Progenitor cell of endocrine pancreas (in vitro differentiated cells): ENCODE measurements at places on chromosomes 7 and 10.

DNA sequence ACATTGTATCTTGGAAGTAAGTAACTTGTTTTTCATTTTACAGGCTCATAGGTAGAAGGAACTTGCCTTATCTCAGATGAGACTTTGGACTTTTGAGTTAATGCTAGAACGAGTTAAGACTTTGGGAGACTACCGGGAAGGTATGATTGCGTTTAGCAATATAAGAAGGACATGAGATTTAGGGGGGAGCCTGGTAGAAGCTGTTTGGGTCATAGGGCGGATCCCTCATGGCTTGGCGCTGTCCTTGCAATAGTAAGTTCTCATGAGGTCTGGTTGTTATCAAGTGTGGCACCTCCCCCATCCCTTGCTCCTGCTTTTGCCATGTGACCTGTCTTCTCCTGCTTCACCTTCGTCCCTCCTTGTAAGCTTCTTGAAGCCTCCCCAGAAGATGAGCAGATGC lies 110.3 kb downstream of the MKX start:
- no peak overlapping the region for H3K4me3 ChIP-seq
- no peak overlapping the region for H3K27ac ChIP-seq
- no peak for DNase-seq
- peaks cover 3% of the 10 kb centered on the region for H3K27me3 ChIP-seq

DNA sequence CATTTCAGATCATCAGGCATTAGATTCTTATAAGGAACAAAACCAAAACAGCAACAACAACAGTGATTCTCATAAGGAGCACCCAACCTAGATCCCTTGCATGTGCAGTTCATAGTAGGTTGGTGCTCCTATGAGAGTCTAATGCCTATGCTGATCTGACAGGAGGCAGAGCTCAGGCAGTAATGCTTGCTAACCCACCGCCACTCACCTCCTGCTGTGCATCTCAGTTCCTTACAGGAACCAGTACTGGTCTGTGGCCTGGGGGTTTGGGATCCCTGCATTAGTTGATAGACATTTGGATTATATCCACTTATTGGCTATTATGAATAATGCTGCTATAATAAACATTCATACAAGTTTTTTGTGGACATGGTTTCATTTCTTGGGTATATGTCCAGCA lies 14.0 kb downstream of the MKLN1 start:
- no peak overlapping the region for H3K4me3 ChIP-seq
- H3K27ac ChIP-seq: no peak overlapping the region
- DNase-seq: no peak
- H3K27me3 ChIP-seq: no peaks in the 10 kb centered on the region

DNA sequence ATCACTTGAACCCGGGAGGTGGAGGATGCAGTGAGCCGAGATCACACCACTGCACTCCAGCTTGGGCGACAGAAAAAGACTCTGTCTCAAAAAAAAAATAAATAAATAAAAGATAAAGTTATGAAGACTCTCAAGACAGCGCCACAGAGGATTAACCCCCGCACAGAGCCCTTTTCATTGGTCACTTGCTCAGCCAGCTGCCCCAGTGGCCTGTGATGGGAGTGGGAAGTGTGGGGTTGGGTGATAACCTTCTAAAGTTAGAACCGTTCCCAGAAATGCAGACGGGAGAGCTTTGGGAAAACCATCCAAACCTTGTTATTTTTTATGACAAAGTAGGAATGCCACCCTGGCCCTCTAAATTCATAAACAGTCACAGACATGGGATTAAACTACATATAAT lies 57.4 kb downstream of the PARP12 start:
- no peaks in the 10 kb centered on the region for H3K36me3 ChIP-seq
- H3K27me3 ChIP-seq: peaks cover 15% of the 10 kb centered on the region
- no peak overlapping the region for H3K27ac ChIP-seq
- H3K4me3 ChIP-seq: no peak overlapping the region
- peaks cover 3% of the 10 kb centered on the region for H3K4me1 ChIP-seq

DNA sequence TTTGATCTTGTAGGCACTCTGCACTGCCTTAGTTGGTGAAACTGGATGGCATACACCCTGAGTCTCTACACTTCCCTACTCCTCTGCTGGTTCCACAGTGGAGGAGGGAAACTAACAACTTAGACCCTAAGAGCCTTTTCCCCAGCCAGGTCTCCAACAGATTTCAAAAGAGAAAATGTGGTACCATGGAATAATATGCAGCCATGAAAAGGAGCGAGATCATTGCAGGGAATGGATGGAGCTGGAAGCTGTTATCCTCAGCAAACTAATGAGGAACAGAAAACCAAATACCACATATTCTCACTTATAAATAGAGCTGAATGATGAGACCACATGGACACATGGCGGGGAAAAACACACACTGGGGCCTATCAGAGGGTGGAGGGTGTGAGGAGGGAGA lies 36.3 kb upstream of the CCDC3 start:
- no peaks in the 10 kb centered on the region for H3K36me3 ChIP-seq

- H3K27me3 ChIP-seq: no peaks in the 10 kb centered on the region
- peak; percentile 12 for DNase-seq
- peaks cover 7% of the 10 kb centered on the region for H3K36me3 ChIP-seq
- peak overlapping the region; percentile 93 for H3K27ac ChIP-seq
- H3K4me3 ChIP-seq: peak overlapping the region; percentile 93
These were observed 507 bp downstream of the STN1 start for GRCh38 chr10:103917302-103918052.

DNA sequence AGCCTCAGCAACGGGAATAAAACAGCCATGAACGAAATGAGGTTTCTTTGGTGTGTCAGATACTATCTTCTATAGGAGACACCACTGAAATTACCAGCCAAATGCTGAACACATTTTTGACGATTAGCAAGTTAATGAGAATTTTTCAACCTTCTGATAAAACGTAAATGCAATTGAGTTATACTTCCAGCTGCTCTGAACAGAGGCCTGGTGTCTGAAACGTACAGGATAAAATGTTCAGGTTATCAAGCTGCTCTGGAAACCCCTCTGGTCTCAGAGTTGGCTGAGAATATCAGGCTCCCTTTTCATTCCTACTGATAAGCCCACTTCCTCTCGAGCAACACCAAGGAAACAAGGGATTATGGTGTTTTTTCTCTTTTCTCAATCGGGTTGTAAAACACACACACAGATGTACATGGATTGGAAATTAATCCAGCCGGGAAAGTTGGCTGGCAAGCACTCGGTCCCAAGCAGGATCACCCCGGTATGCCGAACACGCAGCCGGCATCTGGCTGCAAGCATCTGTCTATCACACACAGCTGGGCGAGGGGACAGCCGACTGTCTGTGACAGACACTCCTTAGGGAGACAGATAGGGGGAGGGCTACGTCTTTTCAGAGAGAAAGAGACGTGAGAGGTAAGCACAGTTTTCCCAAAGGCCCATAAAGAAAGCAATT lies 171.8 kb downstream of the PRKAG2 start:
- peak overlapping the region; percentile 51 for H3K27ac ChIP-seq
- peaks cover 32% of the 10 kb centered on the region for H3K27me3 ChIP-seq
- H3K4me1 ChIP-seq: peaks cover 7% of the 10 kb centered on the region
- H3K4me3 ChIP-seq: no peak overlapping the region
- peaks cover 1% of the 10 kb centered on the region for H3K36me3 ChIP-seq

GRCh38 chr7:18727115-18727870 lies 231.7 kb downstream of the HDAC9 start:
- H3K36me3 ChIP-seq: no peaks in the 10 kb centered on the region
- no peak overlapping the region for H3K27ac ChIP-seq
- DNase-seq: no peak
- no peaks in the 10 kb centered on the region for H3K27me3 ChIP-seq
- H3K4me1 ChIP-seq: peaks cover 6% of the 10 kb centered on the region
- H3K4me3 ChIP-seq: no peak overlapping the region

DNA sequence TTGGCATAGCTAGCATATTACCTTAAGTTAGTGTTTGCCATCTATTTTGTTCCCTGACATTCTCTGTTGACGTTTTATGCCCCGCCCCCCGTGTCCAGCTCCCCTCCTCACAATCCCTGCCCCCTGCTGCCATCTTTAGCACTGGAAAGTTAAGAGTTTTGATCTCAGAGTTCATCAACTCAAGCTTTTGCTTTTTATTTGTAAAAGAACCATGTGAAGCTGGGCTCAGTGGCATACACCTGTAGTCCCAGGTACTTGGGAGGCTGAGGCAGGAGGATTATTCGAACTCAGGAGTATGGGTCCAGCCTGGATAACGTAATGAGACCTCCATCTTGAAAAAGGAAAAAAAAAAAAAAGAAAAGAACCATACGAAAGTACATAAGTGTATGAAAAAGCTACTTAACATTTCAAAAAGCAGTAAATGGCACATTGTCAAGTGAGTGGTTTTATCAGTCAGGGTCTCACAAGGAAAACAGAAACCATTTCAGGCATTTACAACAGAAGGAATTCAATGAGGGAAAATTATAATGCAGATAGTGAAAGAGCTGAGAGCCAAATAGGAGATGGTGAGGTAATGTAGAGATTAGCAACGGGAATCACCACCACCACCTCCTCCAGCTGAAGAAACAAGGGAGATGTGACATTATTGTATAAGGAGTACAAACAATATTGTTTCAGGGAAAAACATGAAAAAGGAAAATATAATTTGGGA lies 64.9 kb downstream of the MCU start:
- no peak for DNase-seq
- H3K36me3 ChIP-seq: no peaks in the 10 kb centered on the region
- H3K27ac ChIP-seq: peak overlapping the region; percentile 35
- no peaks in the 10 kb centered on the region for H3K27me3 ChIP-seq
- H3K4me3 ChIP-seq: no peak overlapping the region

DNA sequence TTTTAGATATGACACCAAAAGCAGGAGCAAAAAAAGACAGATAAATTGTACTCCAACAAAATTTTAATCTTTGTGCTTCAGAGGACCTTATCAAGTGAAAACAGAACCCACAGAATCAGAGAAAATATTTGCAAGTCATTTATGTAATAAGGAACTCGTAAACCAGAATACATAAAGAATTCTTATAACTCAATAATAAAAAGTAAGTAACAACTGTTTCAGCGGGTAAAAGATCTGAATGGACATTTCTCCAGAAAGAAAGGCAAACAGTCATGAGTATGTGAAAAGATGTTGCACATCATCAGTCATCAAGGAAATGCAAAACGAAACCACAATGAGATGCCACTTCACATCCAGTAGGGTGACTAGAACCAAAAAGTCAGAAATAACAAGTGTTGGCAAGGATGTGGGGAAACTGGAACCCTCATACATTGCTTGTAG lies 167.7 kb upstream of the KCTD7 start:
- DNase-seq: no peak
- H3K27me3 ChIP-seq: no peaks in the 10 kb centered on the region
- peaks cover 12% of the 10 kb centered on the region for H3K36me3 ChIP-seq
- H3K4me3 ChIP-seq: no peak overlapping the region
- H3K27ac ChIP-seq: no peak overlapping the region

DNA sequence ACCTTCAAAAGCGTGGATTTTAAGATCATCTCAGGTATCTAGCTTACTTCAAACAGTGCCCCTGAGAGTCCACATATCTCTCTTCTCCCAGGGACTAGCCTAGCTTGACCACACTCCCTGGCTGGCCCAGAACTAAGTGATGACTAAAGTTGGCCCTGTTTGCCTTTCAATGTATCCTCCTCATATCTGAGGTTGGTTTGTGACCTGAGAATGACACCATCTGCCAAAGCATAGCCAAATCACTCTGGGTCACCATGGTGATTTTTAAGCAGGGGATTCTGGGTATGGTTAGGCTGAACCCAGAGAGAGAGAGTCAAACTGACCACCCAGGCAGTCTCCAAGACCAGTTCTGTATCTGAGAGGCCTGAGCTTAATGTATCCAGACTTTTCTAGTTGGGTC lies 16.2 kb downstream of the CNNM1 start:
- peaks cover 6% of the 10 kb centered on the region for H3K27me3 ChIP-seq
- H3K36me3 ChIP-seq: no peaks in the 10 kb centered on the region
- H3K4me3 ChIP-seq: no peak overlapping the region
- H3K27ac ChIP-seq: no peak overlapping the region
- H3K4me1 ChIP-seq: no peaks in the 10 kb centered on the region

- no peaks in the 10 kb centered on the region for H3K36me3 ChIP-seq
- DNase-seq: no peak
These were observed 455.0 kb downstream of the CCSER2 start for GRCh38 chr10:84783386-84783785.

DNA sequence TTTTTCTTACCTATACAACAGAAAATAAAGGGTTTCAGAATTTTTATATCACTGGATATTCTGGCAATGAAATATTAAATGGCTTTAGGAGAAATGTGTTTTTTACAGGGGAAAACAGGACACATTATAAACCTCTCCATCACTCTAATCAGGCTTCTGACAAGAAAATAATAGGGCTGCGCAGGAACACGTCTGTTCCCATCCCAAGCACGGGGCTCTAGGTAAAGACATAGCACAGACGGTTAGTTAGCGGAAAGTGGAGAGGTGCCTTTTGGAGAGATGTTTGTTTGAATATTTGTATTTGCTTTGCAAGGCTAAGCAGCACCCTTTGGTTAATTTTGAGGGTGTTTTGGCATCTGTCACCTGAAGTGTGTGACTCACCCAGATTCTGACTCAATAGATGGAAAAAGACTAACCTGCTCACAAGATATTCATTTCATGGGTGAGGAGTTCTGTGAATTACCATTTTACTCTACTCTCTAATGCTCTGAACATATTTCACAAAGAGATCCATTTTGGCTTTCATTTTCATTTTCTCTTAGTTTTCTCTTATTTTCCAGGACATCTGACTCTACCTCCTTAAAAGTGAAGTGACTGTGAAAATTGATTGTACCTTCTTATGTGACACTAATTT lies 174.5 kb upstream of the AKR1E2 start:
- no peak overlapping the region for H3K4me3 ChIP-seq
- no peaks in the 10 kb centered on the region for H3K36me3 ChIP-seq

- no peak overlapping the region for H3K4me3 ChIP-seq
- DNase-seq: no peak
- peaks cover 14% of the 10 kb centered on the region for H3K4me1 ChIP-seq
- no peaks in the 10 kb centered on the region for H3K27me3 ChIP-seq
These were observed 150.8 kb upstream of the FAM3C start for GRCh38 chr7:121546632-121547543.
